Thoracic aorta (tissue), 2 donors: ENCODE measurements at places on chromosomes 3 and 15.

DNA sequence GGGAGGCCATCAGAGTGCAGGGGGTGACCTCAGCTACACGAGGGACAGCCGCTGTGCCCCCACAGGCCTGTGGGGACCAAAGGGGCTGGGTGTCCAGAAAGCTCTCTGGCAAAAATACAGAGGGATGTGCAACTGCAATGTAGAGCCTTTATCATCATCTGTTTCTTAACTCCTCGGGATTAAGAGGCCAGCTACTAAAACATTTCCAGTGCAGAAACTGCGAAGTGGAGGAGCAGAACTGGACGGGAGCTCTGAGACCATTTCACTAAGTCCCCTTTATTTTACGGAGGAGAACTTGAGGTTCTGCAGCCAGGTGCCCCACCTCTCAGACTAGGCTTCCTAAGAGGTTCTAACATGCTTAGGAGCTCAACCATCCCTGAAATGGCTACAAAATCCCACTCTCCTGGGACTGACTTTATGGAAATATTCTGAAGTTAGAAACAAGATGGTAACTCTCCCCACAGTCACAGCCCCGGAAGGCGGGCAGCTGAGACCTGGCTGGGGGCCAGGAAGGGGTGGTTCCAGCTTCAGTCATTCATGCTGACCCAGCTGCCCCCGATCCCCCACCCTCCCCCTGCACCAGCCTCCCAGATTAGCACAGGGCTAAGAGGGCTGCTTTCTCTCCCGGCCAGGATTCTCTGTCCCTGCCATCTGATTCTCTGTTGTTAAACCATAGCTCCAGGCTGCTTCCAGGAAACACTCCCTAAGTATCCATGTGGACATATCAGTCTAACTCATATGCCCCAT lies 40.3 kb downstream of the UMPS start:
- DNase-seq: no peak

- no peak for DNase-seq
Measured at GRCh38 chr3:9994086-9994844, 7.6 kb upstream of the EMC3 start.

- DNase-seq: no peak
Measured at GRCh38 chr15:89900849-89901248, 7.1 kb upstream of the AP3S2 start.

DNA sequence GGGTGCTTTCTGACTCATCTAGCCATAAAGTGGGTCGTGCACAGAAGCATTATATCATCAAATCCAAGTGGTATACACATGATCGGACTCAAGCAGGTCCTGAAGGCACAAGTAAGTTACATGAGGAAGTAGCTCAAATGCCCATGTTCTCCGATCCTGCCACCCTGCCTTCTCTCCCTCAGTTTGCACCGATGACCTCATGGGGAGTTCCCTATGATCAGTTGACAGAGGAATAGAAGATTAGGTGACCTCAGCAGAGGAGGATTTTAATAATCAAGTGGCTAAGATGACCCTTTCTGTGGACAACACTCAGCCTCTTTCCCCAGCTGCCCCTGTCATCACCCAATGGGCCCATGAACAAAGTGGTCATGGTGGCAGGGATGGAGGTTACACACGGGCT lies 149.5 kb downstream of the TBC1D5 start:
- no peak for DNase-seq

DNA sequence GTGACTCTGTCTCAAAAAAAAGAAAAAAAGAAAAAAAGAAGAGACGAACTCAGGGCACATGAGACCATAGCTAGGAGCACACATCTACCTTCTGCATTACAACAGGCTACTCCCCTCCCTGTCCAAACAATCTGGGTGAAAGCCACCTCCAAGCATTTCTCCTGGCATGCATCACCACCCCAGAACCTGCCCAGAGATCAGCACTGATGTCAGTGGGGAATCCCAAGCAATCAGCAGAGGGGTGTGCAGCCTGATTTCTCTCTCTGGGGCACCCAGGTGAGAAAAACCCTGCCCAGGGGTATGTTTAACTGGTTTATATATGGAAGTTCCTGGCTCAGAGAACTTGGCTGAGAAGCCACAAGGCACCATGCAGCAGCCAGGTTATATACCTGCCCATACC lies 59.4 kb downstream of the CDC25A start:
- DNase-seq: no peak

DNA sequence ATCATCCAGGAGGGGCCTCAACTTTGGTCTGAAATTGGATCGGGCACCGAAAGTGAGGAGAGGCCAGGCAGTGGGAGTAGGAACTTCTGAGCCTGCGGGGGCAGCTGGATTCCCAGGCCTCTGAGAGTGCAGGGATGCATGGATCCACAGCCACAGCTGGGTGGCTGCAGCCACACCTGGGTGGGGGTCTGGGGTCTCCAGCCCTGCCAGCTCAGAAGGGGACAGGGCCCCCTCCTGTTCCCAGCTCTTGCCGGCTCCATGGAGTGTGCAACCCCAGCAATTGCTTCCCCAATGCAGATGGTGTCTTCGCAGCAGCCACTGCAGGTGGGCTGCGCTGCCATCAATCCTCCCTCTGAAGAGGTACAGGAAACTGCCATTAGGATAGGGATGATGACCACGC lies 123.7 kb downstream of the BCHE start:
- DNase-seq: no peak

GRCh38 chr3:147655236-147655635 lies 246.1 kb downstream of the ZIC1 start:
- no peak for DNase-seq

DNA sequence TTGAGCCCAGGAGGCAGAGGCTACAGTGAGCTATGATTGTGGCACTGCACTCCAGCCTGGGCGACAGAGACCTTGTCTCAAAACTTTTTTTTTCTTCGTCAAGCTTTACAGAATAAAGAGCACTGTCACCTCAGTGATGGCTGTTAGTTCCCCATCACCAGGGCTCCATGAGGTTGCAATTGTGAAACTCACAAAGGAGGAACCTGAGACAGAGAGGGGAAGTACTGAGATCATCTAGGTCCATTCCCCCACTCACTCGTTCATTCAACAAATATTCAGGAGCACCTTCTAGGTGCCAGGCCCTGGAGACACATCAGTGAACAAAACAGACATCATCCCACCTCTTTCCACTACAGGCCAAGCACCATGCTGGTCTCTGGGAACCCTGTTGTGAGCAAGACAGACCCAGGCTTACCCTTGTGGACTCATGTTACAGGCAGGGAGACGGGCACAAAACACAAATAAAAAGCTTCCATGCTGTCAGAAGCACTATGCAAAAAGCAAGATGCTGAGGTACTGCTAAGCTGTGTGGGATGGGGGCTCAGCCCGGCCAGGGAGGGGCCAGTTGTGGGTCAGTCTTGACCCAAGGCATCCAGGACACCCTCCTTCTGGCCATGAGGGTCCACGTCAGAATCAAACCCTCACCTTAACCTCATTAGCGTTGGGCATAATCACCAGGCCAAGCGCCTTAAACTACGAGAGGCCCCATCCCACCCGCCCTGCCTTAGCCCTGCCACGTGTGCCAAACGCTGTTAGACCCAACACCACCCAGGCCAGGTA lies 2.1 kb upstream of the RHO start:
- DNase-seq: no peak
